Hematopoietic multipotent progenitor cell treated with erythropoietin and hydrocortisone succinate and interleukin-3 and kit ligand, for 8 days (in vitro differentiated cells): ENCODE measurements at places on chromosomes 13 and 19.

DNA sequence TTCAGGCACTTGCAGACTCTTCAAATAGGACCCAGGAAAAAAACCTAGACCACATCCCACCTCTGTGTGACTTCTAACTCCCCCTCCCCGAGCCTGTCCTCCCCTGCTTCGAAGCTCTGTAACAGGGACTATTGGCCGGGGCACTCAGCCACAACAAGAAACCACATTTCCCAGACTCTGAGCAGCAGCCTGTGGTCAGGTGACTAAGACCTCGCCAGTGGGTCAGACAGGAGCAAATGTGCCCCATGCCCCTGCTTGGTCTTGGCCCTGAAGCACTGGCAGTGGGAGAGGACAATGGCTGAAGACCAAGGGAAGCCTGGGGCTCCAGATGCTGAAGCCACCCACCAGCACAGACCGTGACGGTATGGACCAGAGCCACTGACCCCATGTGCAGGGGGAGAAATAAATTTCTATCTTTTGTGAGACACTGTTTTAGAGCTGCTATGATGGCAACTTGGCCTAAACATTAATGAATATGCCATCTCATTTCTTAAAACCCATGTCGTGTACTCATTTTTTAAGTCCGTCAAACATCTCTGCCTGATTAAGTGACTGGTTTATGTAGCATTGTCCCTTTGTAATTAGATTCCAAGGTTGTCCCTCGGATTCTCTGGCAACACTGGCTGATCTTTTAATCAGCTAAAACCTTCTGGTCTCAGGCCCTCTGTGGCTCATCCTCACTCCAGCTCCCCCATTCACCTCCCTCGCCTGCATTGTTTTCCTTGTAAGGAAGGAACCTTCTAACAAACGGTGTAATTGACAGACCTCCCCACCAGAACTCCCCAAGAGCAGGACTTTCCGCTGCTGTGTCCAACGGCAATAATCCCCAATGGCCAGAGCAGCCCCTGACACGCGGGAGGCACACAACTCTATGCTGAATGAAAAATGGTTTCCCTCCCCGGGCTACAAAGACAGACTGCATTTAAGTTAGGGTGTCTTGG is 98.4 kb downstream of the STK24 start:
- peak; percentile 24 for DNase-seq

DNA sequence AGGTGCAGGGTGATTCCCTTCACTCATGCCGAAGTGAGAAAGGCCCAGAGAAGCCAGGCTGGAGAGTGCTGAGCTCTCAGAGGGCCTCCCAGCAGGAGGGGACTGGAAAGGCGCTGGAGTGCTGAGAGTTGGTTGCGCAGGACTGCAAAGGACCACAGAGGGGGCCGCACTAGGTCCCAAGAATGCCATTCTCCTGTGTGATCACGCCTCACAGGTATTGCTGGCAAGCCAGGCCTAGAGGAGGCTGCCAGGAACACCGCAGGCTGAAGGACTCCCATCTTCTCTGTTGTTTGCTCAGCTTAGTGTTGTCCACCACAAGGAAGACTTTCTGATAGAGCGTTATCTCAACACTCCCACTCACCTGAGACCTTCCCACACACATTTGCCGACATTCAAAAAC is 165.0 kb downstream of the FGF14 start:
- DNase-seq: no peak

DNA sequence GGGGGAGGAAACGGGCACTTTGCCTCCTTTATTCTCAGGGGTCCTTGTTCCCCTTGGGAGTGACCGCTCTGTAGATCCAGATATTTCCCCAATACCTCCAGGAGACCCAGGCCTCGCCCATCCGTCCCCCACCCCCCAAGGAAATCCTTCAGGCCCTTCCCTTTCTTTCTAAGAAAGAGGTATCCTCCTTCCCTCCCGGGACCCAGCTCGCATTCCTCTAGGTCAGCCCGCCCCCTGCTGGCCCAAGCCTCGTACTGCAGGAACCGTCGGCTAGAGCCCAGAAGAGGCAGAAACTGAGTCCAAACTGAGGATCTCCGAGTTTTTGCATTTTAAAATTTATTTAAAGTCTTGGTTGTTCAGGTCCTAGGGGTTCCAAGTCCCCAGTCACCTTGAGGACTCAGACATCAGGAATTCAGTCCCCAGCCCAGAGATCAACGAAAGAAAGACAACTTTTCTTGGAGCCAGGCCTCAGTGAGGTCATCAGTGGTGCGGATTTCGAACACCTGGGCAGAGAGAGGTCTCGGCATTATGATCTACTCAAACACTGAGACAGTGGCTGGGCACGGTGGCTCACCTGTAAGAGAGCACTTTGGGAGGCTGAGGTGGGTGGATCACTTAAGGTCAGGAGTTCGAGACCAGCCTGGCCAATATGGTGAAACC is 7.5 kb upstream of the LRFN1 start:
- DNase-seq: peak; percentile 75

GRCh38 chr13:49219647-49220035 is 497 bp upstream of the MLNR start:
- peak; percentile 22 for DNase-seq

DNA sequence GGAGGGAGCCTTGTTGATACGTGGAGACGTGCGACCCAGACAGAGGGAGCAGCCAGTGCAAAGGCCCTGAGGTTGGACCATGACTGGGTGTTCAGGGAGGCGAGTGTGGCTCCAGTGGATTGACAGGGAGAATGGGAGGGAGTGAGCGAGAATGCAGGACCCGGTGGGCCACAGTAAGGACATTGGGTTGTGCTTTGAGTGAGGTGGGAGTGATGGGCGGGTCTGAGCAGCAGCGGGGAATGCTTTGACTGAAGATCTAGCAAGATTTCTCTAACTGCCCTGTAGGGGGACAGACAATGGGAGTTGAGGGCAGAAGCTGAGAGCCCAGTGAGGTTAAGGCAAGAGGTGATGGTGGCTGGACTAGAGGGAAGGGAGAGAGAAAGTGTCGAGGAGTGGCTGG is 7.7 kb upstream of the NANOS2 start:
- peak; percentile 37 for DNase-seq

- no peak for DNase-seq
These were observed 523.9 kb upstream of the ARGLU1 start for GRCh38 chr13:107091861-107092260.

GRCh38 chr19:31595521-31595920 is 246.3 kb upstream of the TSHZ3 start:
- no peak for DNase-seq

GRCh38 chr13:52879950-52880741 is 31.7 kb upstream of the PCDH8 start:
- DNase-seq: no peak

- peak; percentile 16 for DNase-seq
These were observed 627 bp downstream of the GCDH start for GRCh38 chr19:12891553-12892021.

GRCh38 chr19:1520203-1520780 is 3.6 kb upstream of the PLK5 start:
- DNase-seq: no peak

- DNase-seq: no peak
These were observed 12.0 kb downstream of the KMT2B start for GRCh38 chr19:35729763-35730162.

GRCh38 chr13:24450530-24450929 is 62.0 kb downstream of the PARP4 start:
- no peak for DNase-seq

DNA sequence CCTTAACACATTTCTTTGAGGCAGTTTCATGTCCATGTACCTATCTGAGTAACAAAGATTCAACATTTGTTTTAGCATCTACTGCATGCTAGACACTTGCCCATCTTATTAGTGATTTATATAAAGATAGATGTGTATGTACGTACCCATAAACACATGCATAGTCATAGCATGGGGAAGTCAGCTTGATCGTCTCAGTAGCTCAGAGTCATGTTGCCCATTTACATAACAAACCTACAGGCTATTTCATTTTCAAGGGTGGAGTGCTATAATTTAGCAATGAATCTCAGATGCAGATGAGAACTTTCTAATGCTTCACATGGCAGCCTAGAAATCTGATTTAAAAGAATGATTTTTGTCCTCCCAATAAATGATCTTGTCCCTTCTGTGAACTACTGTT is 23.5 kb downstream of the FLT1 start:
- no peak for DNase-seq
